ENCODE measurements at places on chromosomes 12 and 14. TPM values are rescaled to one million over a fixed set of nuclear protein-coding genes. Genes with fewer than 3 reads are reported as not detected.

KITLG gene
- total RNA-seq = 13.8 TPM

MORN3 gene
- 0.32 TPM for total RNA-seq

ARHGAP9 gene
- total RNA-seq = under 0.01 TPM

SCN8A gene
- 23.5 TPM for total RNA-seq

OR6C1 gene
- not detected for total RNA-seq

DEPDC4 gene
- total RNA-seq = 1.7 TPM

MPHOSPH9 gene
- total RNA-seq = 61.3 TPM

GRCh38 chr12:83153177-83153576 lies 466.5 kb downstream of the TMTC2 start:
- DNase-seq = no peak

DNA sequence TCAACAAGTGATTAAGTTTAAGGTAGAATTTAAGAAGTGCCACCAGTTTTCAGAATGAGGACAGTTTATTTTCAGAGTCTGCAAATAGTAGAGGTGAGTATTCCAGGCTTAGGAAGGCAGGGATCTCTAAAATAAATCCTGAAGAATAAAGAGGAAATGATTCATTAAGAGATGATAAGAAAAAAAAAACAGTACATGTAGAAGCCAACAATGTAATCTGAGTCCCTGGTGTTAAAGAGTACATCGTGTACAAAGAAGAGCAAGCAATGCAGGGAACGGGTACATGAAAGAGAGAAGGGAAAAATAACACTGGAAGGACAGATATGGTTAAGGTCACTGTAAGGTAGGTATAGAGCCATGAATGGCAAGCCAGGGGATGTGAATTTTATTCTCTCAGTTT lies 95.2 kb upstream of the FOXG1 start:
- DNase-seq = no peak

- DNase-seq = no peak
Observed at GRCh38 chr12:5780536-5780935, 164.5 kb downstream of the ANO2 start.

DNA sequence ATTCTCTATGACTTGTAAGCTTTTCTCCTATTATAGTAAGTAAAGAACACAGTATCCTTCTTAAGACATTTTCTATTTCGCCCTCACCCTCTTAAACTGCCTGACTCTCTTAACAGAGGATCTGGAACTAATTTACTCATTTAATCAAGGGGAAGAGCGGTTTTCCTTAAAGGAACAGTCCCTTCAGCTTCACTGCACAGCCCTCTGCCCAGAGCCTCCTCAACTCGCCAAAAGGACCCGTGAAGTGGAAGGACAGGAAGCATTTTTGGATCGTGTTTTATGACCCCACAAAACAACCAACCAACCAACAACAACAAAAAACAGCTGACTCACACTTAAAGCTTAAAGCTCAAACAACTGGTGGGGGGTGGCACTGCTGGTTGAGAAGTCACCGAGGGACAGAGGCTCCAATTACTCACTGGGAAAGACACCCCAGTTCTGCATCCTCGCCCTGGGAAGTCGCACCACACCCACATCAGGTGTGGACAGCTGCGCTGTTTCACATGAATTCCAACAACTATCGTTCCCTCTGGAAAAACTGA lies 35.7 kb downstream of the NID2 start:
- DNase-seq = peak; percentile 83

DNA sequence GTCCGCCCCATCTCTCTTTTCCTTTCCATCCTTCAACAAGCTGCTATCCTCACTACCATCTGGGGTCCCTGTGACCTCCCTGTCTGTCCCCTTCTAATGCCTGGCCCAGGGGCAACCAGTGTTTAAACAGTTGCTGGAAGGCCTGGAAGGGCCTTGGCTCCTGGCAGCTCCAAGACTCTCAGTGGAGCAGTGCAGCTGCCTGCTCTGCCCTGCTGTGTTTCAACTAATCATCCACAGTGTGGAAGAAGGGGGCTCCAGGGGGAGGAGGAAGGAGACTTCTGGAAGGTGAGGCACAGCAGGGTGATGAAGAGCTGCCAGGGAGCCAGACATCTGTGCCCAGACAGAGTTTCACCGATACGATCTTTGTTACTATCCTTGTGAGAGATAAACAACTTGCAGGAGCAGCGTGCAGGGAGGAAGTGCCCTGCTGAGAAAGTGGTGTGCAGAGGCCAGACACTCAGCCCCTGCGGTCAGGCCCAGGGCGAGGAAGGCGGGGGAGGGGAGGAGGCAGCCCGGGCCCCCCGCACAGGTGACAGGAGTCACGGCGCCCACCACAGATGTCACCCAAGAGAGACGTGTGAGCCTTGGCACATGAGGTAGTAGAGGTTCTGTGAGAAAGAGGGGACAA lies 1061.8 kb downstream of the BCL11B start:
- no peak for DNase-seq

DNA sequence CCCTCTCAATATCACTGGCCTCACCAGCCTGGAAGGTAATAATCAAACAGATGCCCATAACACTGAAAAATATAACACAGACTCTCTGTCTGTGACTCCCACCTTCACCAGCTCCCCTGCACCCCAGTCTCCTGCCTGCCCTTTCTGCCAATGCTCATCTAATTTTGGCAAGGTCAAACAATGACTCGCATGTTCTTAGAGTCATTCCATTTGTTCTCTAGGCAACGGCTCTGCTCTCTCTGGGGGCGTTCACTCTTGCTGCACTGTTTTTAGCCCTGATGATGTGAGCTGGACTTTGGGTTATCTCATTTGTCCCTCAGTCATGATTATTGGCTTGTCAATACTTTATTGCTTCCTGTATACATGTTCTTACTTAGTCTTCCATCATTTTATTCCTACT lies 691.8 kb downstream of the FLRT2 start:
- DNase-seq = no peak

DNA sequence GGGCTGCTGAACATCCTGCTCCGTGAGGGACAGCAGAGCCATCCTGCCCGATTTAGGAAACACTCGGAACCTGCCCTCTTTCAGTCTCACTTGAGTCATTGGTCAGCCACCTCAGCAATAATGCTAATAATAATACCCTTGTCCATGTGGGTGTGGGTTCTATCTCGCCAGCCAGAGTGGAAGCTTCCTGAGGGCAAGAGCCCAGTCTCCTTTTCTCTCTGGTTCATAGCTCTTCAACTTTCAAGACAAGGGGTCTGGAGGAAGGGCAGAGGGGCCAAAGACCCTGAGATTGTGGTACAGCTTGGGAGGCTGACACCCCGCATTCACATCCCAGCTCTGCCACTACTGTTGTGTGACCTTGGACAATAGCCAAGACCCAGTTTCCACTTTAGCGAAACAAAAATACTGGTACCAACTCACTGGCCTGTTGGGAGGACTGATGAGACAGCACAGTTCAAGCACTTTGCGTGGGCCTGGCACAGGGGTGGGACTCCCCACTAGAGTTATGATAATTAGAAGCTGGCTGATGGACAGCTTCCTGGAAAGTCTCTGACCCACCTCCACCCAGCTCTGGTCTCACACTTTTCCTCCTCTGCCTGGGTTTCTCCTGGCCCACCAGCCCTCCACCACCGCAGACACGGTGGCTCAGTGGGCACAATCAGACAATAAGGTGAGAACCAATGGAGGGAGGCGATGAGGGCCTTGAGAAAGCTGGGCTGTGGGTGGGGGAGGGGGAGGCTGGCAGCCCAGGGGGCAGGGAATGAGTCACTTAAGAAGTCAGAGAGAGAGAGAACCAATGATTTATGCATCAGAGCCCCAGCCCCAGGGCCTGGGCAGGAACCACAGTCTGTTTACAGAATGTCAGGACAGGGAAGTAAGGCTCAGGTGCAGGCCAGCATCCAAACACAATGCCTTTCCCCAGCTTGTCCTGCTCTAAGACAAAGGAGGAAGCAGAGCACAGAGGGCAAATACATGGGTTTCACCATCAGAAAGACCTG lies 9.6 kb downstream of the FAIM2 start:
- DNase-seq = peak; percentile 29

- DNase-seq = no peak
Observed at GRCh38 chr14:92287987-92288386, 35.0 kb upstream of the SLC24A4 start.

DNA sequence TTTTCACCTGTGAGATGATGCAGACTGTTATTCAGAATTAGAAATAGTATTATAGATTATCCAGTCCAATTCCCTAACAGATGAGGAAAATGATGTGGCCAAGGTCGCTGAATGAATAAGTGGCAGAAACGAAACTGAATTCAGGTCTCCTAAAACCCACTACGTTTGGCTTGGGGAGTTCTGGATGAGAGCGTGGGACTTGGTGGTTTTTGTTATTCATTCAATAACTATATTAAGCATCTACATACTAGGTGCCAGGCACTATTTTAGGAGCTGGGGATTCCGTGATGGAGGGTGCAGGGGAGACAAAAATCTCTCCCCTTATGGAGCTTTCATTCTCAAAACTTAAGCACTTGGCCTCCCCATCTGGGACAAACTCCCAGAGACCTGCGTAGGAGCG lies 813 bp upstream of the CCDC184 start:
- no peak for DNase-seq

DNA sequence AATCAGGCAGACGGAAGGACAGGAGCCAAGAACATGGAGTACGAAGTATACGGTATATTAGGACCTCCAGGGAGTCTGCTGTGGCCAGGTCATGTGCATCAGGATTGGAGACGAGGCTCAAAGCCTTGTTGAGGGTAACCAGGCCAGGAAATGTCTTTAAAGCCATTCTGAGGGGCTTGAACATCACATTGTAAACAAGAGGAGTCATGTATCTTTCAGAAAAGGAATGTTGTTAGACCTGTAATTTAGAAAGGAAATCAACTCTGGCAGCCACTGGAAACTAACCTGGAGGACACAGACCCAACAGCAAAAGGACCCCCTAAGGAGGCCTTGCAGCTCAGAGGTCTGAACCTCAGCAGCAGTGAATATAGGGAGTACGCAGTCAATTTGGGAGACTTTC lies 7.5 kb downstream of the MAP3K9 start:
- DNase-seq = no peak

GRCh38 chr14:75310295-75311111 lies 31.9 kb downstream of the FOS start:
- peak; percentile 84 for DNase-seq

DNA sequence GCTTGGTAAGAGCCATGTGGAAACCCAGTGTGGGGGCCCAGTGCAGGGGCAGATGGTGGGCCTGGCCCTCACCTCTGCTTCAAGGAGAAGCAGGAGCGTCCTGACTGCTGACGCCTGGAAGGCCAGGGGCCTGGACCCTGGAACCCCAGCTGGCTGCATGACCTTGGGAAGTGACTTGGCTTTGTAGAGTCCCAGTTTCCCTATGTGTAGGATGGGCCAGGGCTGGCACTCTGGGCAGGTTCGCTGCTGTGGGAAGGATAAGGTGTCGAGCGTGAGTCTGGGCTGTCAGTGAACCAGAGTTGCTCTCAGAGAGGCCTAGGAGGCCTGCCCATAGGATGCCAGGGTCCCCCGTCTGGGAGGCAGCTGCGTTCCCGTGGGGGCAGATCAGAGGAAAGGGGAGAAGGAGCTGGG lies 43.2 kb downstream of the TRAFD1 start:
- no peak for DNase-seq

DNA sequence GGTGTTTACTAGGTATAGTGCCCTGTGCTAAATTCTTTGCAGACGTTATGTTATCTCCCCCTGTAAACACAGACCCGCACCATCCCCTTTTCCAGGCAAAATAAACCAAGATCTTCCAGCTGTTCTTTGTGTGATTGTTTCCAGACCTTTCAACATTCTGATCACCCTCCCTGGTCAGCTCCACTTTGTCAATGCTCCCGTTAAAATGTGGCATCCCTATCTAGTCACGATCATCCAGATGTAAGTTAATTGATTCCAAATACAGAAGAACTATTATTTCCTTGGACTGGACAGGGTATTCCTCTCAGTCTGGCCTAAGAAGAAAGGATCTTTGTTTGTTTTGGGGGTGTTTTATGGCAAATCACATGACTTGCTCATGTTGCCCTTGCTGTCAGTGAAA lies 127.6 kb upstream of the ARID2 start:
- no peak for DNase-seq

DNA sequence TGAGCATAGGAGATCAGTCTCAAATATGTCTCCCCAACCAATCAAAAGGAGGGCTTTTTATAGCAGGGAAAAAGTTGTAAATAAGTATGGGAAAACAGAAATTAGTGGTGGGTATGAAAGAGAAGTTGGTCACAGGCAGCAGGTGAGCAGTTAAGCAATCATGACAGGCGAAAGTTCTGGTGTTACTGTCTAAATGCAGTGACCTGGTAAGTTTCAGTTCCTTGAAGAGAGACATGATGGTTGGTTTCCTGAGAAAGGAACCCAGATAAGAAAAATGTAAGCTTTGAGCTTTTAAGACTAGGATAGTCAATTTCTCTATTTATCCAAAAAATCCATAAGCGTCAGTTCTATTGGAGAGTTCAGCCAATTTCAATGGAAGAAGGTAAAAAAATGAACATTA lies 466.2 kb upstream of the FLRT2 start:
- no peak for DNase-seq

Measured in fibroblast of villous mesenchyme (primary cell).